ENCODE measurements at places on chromosomes 7 and 10.

DNA sequence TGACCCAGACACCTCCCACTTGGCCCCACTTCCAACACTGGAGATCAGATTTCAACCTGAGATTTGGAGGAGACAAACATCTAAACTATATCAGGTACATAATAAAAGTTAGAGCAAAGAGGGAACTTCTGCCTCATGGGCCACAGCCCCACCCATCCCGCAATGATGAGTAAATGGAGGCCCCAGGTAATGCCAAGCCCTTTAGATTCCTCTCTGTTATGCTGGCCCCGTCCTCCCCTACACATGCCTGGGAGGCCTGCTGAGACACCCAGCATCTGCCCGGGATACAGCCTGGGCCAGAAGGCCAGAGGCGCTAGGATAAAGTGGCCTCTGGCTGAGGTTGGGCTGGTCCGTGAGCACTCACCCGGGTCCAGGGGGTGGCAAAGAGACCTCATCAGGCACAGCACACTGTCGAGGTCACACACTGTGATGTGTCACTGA is 185.5 kb upstream of the SH2B2 start:
- no peak for DNase-seq

GRCh38 chr10:27687326-27687725 is 58.3 kb downstream of the MKX start:
- DNase-seq: no peak

GRCh38 chr10:69972981-69973397 is 79.7 kb upstream of the MACROH2A2 start:
- no peak for DNase-seq

- no peak for DNase-seq
These were observed 4.5 kb downstream of the SKIDA1 start for GRCh38 chr10:21520949-21521348.
